ENCODE measurements at places on chromosomes 2 and 18.

- no peak for DNase-seq
These were observed 620 bp downstream of the SLC14A1 start for GRCh38 chr18:45724601-45725000.

DNA sequence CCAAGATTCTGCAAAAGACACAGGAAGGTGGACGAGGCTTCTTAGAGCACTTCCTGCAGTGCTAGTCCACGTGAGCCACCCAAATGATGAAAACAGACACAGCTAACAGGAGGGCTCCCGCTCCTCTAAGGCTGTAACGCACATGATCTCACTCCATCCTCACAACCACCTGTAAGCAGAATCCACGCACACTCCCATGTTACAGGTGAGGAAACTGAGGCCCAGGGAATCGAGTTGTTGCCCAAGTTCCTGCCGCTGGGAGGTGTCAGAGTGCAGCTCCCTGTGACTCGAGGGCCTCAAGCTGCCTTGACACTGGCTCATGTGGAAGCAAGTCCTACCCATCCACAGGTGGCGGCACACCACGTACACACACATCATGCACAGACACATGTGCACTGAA lies 4.4 kb downstream of the DNMT3A start:
- DNase-seq: no peak

- DNase-seq: no peak
These were observed 1385.6 kb upstream of the TMEFF2 start for GRCh38 chr2:193580176-193580950.

GRCh38 chr2:138415985-138416384 lies 85.6 kb upstream of the SPOPL start:
- DNase-seq: no peak

- DNase-seq: no peak
These were observed 8.5 kb downstream of the PDK1 start for GRCh38 chr2:172564376-172564775.

DNA sequence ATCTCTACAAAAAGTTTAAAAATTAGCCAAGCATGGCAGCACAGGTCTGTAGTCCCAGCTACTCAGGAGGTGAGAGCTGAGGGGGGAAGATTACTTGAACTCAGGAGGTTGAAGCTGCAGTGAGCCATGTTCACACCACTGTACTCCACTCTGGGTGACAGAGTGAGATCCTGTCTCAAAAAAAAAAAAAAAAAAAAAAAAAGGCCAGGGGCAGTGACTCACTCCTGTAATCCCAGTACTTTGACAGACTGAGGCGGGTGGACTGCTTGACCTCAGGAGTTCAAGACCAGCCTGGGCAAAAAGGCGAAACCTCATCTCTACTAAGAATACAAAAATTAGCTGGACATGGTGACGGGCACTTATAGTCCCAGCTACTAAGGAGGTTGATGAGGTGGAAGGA lies 37.0 kb downstream of the PUM2 start:
- no peak for DNase-seq

DNA sequence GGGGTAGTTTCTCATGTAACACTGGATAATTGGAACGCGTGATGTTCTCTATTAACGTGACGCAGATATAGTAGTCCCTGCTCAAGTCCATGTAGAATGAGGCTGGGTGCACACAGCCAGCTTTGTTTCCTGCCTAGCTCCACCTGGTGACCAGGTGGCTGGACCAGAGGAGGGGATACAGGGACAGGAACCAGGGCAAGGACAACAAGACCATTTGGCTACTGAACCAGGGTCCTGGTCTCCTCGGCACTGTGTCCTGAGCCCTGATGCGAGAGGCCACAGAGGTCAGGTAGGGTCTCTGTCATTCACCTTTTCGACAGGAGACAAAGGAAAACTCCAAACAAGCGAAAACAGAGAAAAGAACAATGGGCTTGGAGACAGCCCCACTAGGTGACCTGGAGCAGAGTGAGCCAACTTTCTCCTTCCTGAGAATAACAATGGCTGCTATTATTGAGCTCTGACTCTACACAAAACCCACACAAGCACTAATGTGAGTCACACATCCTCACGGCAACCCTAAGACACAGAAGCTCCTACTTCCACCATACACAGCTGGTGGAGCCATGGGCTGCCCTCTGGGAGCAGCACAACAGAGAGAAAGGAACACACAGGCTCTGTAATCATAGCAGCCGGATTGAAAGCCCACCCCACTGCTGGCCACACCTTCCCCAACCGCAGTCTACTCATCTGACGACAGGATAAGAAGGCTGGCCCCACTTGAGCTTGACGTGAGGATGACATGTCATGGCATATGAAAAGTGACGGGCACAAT lies 67.3 kb upstream of the TEX51 start:
- no peak for DNase-seq

DNA sequence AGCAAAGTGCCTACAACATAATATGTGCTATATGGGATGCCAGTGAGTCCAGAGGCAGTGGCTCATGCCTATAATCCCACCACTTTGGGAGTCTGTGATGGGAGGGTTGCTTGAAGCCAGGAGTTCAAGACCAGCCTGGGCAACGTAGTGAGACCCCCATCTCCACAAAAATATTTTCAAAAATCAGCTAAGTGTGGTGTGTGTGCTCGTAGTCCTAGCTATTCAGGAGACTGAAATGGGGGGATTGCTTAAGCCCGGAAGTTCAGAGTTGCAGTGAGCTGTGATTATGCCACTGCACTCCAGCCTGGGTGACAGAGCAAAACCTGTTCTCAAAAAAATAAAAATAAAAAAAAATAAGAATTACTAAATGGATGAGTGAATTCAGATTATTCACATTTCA lies 23.4 kb downstream of the OTX1 start:
- no peak for DNase-seq

DNA sequence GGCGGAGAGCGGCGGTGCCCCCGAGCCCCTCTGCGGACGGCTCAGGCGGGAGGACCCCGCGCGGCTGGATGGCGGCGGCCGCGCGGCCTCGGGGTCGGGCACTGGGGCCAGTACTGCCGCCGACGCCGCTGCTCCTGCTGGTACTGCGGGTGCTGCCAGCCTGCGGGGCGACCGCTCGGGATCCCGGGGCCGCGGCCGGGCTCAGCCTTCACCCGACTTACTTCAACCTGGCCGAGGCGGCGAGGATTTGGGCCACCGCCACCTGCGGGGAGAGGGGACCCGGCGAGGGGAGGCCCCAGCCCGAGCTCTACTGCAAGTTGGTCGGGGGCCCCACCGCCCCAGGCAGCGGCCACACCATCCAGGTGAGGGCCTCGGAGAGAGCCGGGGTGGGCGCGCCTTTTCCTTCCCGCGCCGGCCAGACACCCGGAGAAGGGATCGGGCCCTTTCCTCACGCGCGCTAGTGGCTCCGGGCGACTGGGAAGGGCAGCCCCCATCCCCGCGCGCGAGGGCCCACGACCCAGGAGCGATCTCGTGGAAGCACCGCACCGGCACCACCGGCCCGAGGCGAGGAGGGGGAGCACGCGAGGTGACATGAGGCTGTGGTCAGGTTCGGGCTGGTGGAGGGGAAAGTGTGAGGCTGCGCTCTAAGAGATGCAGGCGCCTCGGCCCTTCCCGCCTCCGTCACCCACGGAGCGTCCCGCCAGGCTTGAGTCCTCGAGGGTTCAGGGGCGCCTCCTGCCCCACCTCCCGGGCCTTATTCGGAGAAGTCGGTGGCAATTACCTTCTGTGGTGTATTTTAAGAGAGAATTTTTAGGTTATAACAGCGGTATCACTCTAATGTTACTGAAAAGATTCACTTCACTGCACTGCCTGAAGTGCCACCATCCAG lies 607 bp downstream of the LAMA3 start:
- no peak for DNase-seq

Data from stimulated activated naive B cell treated with anti-CD40 and anti-IgM and Interleukin-4, amounts not matched to agents 10 μg/mL and 1 μg/mL and 100 μg/mL, for 72 hours (primary cell).